ENCODE measurements at places on chromosomes 1 and 21.
A peak's percentile ranks its signal among the peaks of the same experiment; 100 is the strongest.

DNA sequence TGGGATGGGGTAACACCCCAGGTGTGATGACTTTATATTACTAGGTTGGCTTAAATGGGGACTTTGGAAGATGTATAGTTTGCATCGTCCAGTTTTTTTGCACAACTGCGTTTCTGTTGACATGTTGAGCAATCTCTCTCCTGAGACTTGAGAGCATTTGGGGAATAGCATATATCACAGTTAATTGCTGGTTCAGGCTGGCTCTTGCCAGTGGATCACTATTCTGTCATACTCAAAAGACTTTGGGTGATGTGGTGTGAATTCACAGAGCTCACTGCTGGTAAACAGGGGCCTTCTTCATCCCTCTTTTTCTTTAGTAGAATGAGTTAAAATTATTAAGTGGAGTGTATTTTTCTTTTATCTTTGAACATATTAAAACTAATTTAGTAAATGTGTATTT lies 44.3 kb downstream of the LHX9 start:
- DNase-seq: no peak

- DNase-seq: no peak
Observed at GRCh38 chr1:152836870-152837269, 5.8 kb upstream of the LCE6A start.

DNA sequence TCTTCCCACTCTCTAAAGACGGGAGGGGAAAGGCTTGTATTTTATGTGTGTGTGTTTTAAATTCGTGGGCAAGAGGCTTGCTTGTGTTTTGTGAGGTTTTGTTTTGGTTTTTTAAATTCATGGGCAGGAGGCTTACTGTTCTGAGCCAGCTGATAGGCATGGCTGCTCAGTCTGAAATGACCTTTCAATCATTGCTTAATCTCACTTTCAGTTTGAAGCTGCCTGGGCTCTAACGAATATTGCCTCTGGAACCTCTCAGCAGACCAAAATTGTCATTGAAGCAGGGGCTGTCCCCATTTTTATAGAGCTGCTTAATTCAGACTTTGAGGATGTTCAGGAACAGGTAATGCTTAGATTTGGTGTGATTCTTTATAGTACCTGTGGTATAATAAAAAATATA lies 20.3 kb upstream of the TXLNA start:
- no peak for DNase-seq

DNA sequence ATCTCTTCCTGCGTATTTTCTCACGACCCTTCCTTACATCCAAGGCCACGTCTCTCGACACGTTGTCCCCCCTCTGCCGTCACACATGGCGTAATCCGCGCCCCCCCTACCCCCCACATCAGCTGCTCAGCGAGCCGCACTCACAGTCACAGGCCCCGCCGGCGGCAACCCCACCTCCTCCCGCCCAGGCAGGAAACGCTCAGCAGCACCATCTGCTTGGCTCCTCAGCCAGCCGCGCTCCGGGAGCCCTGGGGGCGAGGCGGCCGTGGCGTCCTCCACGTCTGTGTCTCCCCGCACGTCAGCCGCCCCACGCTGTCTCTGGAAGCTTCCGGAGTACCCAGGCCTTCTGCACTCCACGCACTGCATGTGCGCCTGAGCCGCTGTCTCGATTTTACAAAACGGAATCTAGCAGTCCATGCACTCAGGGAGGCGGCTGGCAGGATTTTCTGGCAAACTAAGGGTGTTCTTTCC lies 64.6 kb downstream of the SIK1 start:
- DNase-seq: peak; percentile 93

DNA sequence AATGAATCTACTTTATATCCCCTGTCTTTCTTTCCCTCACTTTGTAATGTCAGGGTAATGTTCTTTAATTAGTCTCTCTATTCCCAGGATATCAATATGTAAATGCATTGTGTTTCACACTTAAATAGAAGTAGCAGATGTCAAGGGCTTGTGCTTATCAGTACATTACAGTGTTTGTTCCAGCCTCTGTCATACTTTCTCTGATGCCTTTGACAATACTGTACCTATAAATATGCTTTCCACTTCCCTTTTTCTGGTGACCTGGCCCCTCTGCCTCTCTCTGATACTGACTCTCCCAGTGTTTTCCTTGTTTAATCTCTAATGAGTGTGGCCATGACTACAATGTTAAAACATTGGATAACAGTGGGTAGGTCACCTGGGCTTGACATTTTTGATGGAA lies 862.0 kb upstream of the NEGR1 start:
- DNase-seq: no peak

GRCh38 chr1:209531006-209531405 lies 52.5 kb upstream of the CAMK1G start:
- DNase-seq: no peak

DNA sequence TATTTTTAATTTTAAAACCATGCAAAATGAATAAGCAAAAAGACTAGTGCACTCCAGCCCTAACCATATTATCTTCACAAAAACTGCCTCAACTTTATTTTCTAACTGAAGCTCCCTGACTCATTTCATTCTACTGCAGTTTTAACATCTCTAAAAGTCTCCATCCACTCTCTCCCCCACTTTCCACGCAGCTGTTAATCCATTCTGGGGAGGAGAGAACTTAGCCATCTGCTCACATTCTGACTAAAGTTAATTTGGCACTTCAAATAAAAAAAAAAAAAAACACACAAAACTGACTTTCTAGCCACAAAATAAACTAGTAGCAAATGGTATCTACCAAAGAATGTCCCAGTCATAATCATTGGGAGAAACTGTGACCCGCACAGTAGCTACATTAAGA lies 5.4 kb upstream of the MYBPHL start:
- DNase-seq: no peak

- no peak for DNase-seq
Observed at GRCh38 chr1:26697431-26697977, 1.7 kb downstream of the ARID1A start.

DNA sequence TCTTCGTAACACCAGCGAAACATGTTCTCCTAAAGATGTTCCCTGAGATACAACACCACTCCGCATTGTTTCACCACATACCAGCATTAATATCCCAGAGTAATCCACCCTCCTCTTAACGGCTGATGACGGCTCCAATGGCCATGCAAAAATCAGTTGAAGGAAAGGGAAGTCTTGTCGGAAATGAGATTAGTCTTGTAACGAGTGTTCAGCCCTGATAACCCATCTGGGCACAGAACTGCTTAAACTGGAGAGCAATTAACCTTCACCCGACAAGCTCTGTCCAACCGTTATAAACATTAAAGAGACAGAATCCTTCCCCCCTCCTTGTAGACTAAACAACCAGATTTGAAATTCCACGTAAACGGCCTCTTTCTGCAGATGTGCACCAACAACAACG lies 21.9 kb downstream of the ERG start:
- no peak for DNase-seq

DNA sequence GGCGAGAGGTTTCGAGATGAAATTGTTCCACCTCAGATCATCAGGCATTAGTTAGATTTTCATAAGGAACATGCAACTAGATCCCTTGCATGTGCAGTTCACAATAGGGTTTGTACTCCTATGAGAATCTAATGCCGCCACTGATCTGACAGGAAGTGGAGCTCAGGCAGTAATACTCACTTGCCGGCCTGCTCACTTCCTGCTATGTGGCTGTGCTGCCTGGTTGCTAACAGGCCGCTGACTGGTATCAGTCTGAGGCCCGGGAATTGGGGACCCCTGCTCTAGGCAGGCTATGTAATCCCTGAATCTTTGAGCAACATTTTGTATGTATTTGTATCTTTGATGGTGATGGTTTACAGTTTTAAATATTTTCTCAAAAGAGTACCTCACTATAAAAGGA lies 32.5 kb downstream of the XKR8 start:
- DNase-seq: peak; percentile 59

GRCh38 chr1:2534315-2534686 lies 4.2 kb upstream of the HES5 start:
- DNase-seq: no peak

GRCh38 chr1:58899587-58900271 lies 115.9 kb upstream of the JUN start:
- no peak for DNase-seq

GRCh38 chr1:163875200-163875926 lies 553.6 kb downstream of the NUF2 start:
- no peak for DNase-seq

DNA sequence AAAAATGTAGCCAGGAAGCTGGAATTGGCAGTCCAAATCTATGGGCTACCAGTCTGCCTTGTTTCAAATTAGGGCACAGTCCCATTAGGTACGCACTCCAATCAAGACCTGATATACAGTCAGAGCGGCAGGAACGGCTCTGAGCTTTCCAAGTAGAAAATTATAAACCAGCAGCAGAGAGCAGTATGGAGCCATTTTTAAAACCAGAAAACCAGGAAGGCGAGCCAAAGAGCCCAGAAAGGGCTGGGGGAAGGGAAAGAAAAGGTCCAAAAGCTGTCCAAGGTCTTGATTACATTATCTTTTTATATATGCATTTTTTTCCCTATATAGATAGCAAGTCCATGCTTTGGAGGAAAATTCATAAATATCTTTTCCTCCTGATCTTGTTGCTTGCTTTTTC lies 719.0 kb downstream of the RWDD3 start:
- no peak for DNase-seq

- DNase-seq: no peak
Observed at GRCh38 chr1:185238447-185238846, 78.6 kb downstream of the IVNS1ABP start.

- DNase-seq: no peak
Observed at GRCh38 chr1:165639821-165640623, 9.0 kb downstream of the MGST3 start.

DNA sequence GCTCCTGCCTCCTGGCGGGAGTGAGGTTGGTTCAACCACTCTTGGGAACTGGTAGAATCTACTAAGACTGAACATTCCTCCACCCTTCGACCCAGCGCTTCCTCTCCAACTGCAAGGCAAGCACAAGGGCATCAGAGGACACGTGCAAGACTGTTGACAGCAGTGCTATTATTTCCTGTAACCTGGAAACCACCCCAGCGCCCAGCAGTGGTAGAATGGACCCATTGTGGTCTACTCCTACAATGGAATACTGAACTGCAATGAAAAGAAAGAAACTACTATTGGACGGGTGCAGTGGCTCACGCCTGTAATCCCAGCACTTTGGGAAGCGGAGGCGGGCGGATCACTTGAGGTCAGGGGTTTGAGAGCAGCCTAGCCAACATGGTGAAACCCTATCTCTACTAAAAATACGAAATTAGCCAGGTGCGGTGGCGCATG lies 33.0 kb upstream of the TARDBP start:
- no peak for DNase-seq

DNA sequence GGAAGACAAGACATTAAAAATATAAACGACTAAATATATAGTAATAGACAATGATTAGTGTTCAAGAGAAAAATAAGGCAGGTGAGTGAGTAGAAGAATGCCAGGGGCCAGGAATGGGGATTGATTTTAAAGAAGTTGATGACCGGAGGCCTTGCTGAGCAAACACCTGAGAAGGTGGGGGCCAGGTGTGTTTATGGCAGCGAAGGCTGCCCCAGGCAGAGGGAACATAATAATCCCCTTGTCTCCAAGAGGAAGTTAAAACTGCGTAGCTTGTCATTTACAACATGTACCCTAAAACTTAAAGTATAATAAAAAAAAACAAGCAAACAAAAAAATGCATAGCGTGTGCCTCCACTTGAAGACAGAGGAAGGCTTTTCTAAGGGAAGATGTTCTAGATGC lies 220.3 kb downstream of the URB2 start:
- no peak for DNase-seq

- DNase-seq: no peak
Observed at GRCh38 chr1:70536708-70537366, 125.8 kb downstream of the CTH start.

DNA sequence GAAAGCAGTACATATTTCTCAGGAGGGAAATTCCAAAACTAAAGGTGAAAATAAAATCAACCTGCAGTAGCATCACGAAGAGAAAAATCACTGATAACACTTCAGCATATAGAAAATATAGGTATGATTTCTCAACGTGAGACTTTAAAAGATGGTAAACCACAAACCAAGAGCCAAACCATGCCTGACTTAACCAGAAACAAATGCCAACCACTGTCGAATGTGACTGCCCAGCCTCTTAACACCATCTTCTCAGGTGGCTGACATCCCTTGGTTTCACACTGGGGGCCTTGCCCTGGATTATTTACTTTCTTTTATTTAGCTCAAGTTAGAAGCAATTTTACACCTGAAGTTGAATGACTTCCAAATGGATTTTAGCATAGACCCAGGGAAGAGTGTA lies 10.1 kb downstream of the HMGCS2 start:
- DNase-seq: no peak

- DNase-seq: no peak
Observed at GRCh38 chr1:23869051-23869450, 961 bp upstream of the FUCA1 start.

DNA sequence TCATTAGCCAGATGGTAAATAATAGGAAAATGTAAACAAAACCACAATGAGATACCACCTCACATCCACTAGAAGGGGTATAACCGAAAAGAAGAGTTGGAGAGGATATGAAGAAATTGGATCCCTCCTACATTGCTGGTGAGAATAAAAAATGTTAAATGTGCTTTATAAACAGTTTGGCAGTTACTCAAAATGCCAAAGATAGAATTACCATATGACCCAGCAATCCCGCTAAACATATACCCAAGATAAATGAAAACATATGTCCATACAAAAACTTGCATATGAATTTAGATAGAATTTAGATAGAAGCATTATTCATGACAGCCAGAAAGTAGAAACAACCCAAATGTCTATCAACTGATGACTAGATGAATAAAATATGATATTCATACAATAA lies 4.4 kb upstream of the FMO2 start:
- DNase-seq: no peak

- DNase-seq: no peak
Observed at GRCh38 chr21:34827445-34828235, 158.8 kb downstream of the CLIC6 start.

- peak; percentile 33 for DNase-seq
Observed at GRCh38 chr1:25996966-25997827, 666 bp downstream of the PAFAH2 start.

GRCh38 chr1:244112041-244112440 lies 61.0 kb downstream of the ZBTB18 start:
- no peak for DNase-seq

- DNase-seq: peak; percentile 14
Observed at GRCh38 chr21:46057111-46057709, 40.7 kb upstream of the COL6A2 start.

GRCh38 chr1:36211841-36212240 lies 12.4 kb upstream of the THRAP3 start:
- DNase-seq: no peak
